Stimulated activated CD4-positive, alpha-beta T cell treated with anti-CD3 and anti-CD28 coated beads, Interleukin-1b, Interleukin-23, amount 100 ng/mL, for 1 hour (primary cell): ENCODE measurements at places on chromosomes 7 and 10.

GRCh38 chr10:8183241-8183704 is 128.8 kb downstream of the GATA3 start:
- no peak for DNase-seq

DNA sequence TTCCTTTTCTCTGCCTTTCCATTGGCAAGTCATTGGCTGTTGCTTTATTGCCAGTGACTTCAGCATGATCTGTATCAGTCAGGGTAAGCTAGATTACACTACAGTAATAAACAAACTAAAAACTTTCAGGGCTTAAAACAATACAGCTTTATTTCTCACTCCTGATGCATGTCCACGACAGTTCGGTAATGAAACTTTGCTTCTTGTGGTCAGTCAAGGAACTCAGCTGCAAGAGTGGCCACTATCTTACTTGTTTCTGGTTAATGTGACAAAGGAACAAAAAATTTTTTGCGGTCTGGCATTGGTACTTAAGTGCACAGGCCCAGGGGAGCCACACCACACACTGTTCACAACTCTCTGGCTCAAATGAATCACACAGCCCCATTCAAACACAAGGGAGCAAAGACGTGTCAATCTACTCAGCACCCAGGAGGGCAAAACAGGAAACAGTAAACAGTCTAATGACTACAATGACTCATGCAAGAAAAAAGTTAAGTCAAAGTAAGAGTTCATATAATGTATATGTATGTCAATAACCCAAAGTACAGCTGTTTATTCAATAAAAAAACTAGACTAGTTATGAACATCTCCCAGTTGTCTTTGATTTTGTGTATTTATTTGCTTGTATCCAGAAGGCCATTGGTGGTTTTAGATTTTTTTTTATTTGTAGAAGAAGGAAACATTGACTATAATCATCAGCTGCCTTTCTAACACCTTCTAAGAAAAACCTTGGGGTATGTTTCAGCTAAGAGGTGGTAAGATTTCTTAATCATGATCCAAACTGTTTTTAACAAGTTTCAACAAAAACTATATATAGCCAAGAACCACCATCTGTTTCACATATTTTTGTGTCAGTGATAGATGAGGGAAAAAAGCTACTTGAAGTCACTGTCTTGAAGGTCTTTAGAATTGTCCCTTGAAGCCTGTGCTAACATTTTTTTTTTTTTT is 134.4 kb upstream of the FAM3C start:
- DNase-seq: no peak

- no peak for DNase-seq
These were observed 31.0 kb downstream of the MKI67 start for GRCh38 chr10:128095027-128095752.

DNA sequence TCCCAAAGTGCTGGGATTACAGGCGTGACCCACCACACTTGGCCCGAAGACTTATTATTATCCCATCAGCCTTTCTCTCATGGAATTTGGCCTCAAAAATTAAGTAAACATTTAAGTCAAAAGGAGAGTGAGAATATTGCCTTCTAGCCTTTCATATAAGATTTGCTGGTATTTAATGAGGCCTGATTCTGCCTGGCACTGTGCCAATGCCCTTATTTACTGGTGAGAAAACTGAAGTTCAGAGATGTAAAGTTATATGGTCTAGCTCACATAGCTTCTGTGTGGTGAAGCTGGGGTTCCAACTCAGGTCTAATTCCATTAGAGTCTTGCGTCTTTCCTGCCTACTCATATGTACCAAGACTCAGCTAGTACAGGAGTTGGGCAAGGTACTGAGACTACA is 260.2 kb downstream of the SDHAF3 start:
- no peak for DNase-seq

DNA sequence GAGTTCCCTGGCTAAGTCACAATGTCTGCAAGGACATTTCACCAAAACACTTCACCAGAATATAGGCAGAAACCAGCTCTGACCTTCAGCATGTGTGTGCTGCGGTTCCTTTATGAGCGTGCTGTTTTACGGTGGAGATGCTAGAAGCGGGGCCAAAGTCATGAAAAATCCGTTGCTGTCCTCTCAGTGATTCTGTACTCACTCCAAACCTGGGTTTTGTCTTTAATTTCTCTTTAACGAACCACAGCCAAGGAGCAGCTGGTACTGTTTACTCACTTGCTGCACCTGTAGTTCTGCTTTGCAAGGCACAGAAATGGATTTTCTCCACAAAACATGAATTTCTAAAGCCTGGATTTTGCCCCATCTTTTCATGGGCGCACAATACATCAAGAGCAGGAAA is 639.9 kb downstream of the PHTF2 start:
- no peak for DNase-seq

GRCh38 chr7:107799647-107800264 is 3.3 kb downstream of the SLC26A3 start:
- no peak for DNase-seq

DNA sequence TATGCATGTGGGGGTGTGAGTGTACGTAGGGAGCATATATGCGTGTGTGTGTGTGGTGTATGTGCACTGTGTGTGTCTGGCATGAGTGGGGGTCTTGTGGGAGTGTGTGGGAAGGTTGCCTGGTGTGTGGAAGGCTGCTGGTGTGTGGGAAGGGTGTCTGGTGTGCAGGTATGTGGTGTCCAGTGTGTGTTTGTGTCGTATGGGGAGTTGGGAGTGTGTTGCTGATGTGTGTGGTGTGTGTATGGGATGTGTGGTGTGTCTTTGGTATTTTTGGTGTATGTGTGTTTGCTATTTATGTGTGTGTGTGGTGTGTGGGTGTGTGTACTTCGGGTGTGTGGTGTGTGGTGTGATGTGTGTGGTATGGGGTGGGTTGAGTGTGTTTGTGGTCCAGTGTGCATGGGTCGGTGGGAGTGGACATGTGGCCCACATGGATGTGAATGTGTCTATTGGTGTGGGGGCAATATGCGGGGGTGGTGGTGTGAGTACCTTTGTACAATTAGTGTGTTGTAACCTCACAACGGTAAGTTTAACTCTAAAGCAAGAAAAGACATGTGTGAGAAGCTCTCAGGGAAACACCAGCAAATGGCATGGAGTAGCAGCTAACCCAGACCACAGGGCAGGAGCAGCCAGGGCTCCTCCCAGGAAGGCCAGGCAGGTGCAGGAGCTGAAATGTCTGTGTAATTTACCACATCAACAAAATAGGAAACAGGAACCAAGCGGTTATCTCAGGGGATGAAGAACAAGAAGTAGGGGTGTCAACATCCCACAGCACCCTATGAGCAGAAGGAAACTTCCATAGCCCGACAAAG is 11.9 kb downstream of the ANTXRL start:
- DNase-seq: no peak

GRCh38 chr7:1232103-1232466 is 587 bp upstream of the UNCX start:
- no peak for DNase-seq

DNA sequence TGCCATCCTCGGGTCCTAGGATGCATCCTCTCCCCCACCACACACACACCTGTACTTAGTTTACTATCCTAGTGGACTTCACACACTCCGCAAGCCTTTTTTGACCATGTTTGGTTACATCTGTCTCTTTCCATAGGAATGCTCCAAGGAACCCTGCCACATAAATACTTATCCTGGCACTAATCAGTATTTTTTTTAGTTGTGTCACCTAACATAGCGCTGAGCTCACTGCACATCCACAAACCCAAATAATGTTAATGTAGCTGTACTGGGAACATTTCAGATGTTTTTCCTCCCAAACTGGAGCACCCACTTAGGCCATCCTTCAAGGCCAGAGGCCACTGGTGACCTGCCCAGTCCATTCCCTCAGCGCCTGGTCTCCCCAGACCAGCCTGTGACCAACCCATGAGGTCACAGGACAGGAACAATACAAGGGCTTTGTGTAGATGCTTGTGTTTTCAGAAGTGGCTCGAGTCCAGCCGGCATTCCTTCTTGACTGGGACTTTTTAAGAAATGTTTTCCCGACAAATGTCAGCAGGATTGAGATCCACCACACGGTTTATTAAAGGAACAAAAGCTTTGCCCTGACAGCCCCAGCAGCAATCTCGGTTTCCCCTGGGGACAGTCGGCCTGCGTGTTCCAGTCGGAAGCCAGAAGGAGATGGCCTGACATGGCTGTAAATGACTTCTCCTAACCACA is 181.4 kb downstream of the JCAD start:
- no peak for DNase-seq

DNA sequence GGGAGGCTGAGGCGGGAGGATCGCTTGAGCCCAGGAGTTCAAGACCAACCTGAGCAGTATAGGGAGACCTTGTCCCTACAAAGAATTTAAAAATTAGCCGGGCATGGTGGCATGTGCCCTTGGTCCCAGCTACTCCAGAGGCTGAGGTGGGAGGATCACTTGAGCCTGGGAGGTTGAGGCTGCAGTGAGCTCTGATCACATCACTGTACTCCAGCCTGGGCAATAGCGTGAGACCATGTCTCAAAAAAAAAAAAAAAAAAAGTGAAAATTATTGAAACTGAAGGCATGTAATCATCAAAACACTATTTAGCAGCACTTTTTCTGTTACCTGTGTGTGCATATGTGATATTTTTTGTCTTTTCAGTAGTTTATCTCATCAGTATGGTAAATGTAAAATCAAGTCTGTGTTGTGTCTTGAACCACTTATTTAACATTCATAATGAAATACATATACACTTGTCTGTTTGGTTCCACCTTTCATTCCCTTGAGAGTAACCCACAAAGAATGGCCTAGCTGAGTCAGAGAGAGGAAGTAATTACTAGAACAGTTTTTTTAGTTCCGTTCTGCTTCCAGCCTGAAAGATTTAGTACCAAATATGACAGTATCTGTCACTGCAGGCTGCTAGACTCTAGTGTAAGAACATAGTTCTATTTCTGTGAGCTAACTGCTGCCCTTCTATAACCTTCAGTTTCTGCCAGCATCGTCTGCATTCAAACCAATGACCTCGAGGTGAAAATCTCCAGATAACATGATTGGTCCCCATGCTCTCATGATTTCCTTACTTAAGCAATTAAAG is 68.6 kb downstream of the MMRN2 start:
- no peak for DNase-seq

GRCh38 chr7:31335161-31335856 is 5.2 kb downstream of the NEUROD6 start:
- DNase-seq: no peak

DNA sequence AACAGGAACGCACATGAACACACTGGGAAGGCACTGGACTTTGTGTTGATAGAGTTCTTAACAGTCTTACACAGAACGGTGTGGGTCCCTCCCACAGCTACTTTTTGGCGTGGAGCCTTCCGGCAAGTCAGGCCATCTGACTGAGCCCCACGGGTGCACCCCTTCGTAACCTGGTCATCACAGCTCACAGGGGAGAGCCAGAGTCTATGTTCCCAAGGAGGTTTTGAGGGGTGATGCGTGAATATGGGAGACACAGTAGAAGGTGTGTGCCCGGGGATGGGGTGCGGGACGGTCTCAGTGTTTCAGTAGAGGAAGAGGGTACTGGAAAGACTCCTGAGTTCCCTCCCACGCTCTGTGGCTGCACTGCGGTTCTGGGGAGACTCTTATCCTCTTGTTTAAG is 291.7 kb downstream of the DNAJB6 start:
- DNase-seq: no peak
